ENCODE measurements at places on chromosomes 12 and 14.
A peak's percentile ranks its signal among the peaks of the same experiment; 100 is the strongest.

GRCh38 chr14:97921296-97921695, 1124.1 kb downstream of the VRK1 start:
- no peak for DNase-seq

DNA sequence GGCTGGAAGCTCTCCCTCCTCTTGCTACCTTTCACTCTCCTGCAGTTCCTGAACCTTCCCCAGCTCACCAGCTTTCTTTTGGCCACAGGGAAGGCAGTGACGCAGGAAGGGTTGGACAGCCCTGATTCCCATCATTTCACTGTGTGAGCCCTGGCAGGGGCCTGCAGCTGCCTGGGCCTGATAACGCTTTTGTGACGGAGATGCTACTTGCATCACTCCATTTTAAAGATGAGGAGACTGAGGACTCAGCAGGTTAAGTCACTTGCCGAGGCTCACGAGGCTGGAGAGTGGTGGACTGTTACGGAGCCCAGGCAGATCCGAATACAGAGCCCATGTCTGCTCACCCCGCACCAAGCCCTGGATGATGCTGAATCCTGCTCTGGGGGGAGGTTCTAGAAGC, 145.3 kb downstream of the RBM19 start:
- no peak for DNase-seq

DNA sequence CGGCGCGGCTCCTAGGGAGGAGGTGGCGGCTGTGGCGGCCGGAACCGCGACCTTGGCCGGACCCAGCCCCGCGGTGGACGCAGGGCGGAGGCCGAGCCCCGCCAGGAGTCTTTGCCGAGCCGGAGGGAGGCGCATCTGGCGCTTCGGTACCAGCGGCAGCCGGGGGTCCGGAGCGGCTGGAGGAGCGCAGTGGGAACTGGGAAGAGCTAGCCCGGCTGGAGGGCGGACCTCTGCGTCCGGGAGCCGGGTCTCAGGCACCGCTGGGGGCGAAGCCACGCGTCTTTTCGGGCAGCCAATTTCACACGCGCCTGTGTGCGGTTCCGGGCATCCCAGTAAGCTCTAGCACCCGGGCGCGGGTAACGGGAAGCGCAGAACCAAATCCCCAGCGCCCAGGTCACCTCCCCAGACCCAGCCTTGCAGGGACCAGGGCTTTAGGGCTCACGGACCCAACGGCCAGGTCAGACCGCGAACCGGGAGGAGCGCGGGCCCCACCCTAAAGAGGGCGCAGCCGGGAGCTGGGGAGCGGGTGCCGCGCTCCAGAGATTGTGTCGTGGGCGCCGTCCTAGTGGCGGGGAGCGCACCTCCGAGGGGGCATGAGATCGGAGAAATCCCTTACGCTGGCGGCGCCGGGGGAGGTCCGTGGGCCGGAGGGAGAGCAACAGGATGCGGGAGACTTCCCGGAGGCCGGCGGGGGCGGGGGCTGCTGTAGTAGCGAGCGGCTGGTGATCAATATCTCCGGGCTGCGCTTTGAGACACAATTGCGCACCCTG, 89.4 kb downstream of the GALNT8 start:
- peak; percentile 63 for DNase-seq

GRCh38 chr14:62939970-62940369, 105.3 kb downstream of the KCNH5 start:
- no peak for DNase-seq

DNA sequence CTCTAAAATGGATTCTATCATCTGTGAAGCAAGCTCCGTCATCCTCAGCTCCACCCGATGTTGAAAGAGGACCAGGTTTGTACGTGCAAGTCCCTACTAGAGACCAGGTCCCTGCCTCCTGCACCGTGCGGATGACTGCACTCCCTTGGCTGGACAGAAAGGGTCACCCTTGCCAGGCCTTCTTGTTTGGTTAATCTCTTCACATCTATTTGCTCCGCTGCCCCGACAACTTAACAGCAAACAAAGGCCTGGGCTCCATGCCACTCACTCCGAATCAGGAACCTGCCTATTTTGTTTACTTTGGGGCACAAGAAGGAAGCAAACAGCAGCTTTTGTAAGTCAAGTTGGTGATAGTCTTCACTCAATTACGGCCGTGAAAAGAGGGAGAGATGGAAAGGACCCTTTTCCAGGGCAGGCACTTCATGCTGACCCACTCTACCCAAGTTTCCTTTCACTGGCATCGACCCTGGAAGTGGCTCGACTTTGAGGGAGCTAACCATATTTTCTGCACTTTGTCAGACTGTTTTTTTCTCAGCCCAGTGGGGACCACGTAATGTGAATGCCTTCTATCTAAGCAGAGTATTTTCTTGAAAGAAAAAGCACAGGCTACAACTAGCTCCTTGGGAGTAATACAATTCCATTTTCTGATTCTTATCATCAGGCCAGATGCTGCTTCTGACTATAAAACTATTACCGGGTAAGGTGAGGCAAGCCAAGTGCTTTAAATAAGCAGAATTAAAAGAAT, 202.6 kb downstream of the FOXN3 start:
- DNase-seq: no peak

GRCh38 chr12:20411345-20411744, 43.0 kb downstream of the PDE3A start:
- DNase-seq: no peak

- DNase-seq: no peak
Measured at GRCh38 chr14:79248771-79249170, 962.5 kb downstream of the DIO2 start.

DNA sequence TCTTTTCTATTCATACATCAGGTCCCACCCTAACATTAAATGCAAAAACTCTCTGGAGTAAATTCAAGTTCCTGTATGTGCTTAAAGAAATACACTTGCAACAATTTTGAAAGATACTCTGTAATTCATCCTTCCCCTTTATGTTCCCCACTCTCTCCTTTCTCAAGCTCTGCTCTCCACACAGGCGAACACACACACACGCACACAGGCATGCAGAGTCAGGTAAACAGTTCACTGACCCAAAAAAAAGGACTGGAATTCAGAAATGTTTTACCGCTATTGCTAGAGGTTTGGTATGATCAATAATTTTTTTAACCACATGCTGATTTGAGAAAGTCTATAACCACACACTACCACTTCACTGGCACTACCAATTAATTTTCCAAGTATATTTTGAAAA, 152.4 kb upstream of the TMCC3 start:
- DNase-seq: no peak

DNA sequence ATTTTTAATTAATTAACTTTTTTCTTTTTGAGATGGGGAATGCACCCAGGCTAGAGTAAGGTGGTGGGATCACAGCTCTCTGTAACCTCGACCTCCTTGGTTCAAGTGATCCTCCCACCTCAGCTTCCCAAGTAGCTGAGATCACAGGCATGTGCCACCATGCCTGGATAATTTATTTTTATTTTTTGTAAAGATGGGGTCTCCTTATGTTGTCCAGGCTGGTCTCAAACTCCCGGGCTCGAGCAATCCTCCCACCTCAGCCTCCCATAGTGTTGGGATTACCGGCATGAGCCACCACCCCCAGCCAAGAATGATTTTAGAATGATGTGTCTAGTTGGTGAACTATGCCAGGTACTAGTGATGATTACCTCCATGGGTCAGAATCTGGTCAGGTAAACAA, 6.6 kb upstream of the LRP10 start:
- DNase-seq: no peak

- DNase-seq: no peak
Measured at GRCh38 chr12:112796067-112796466, 4.5 kb downstream of the RPH3A start.

GRCh38 chr12:122394626-122395194, 27.8 kb downstream of the CLIP1 start:
- no peak for DNase-seq

DNA sequence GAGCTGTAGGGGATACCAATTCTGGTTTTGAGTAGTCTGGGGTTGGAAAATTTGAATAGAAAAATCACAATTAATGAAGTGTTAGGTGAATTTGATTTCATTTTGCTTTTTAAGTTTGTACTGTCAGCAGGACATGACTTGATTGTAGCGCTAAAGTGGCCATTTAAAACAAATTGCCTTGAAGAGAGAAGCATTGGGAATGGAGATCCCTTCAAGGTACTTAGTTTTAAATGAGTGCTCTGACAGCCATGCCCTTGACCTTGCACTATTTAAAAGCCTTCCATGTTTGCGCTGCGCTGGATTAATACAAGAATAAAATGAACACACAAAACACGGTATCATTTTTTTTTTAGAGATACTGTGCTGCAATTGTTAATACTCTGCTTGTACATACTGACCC, 345.9 kb downstream of the NAV3 start:
- no peak for DNase-seq

GRCh38 chr12:61993734-61994345, 266.4 kb upstream of the USP15 start:
- no peak for DNase-seq

GRCh38 chr12:89678225-89678624, 30.4 kb downstream of the ATP2B1 start:
- DNase-seq: no peak

- DNase-seq: no peak
Measured at GRCh38 chr14:90519262-90519920, 122.6 kb downstream of the CALM1 start.

- DNase-seq: no peak
Measured at GRCh38 chr14:56581041-56581727, 1.6 kb downstream of the TMEM260 start.

GRCh38 chr12:58007875-58008274, 66.5 kb downstream of the ATP23 start:
- no peak for DNase-seq

GRCh38 chr12:112823582-112824149, 32.1 kb downstream of the RPH3A start:
- no peak for DNase-seq

DNA sequence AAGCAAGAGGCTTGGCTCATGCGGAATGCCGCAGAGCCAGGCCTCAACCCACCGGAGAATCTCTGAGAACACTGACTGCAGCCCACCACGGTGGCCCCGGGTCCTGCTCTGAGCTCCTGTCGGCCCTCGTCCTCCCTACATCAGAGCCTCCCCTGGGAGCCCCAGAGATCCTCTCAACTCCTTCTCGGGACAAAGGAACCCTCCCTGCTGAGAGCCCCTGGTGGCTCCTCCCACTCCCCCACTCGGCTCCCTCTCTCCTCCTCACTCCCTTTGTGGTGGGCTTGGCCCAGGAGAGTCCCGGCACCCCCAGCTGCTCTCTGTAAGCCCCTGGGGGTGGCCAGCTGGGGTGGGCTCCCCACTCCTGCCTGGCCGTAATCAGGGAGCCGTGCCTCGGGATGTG, 11.1 kb upstream of the INF2 start:
- no peak for DNase-seq

DNA sequence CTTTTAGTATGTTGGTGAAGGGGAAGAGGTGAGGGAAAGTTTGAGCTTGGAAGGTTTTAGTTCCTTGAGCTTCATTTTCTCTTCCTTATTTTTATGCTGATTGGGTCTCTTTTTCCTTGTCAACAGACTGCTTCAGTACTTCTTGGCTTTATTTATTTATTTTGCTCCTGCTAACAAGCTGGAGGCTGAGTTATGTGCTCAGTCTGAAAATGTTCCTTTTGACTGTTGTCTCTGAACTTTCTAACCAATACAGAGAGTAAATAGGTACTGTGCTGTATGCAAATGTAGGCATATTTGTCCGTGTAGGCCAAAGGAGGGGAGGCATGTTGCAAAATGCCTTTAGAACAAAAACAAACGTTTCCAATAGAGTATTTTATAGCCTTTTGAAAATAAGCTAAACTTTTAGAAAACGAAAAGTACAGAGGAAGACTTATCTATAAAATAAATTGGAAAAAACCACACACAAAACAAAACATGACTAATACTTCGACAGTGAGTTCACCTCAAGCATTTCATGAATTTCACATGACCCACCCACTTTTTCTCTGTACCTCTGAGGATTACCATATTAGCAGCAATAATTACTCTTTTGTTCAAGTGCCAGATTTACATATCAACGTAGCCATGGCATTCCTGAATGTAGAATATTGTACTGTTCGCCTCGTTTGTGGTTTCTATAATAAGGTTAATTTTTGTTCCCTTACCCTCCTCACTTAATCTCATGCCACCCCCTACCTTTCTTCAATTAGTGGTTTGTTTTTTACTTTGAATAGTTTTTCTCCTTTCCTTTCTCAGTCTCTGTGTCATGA, 4.7 kb upstream of the CREBL2 start:
- no peak for DNase-seq

DNA sequence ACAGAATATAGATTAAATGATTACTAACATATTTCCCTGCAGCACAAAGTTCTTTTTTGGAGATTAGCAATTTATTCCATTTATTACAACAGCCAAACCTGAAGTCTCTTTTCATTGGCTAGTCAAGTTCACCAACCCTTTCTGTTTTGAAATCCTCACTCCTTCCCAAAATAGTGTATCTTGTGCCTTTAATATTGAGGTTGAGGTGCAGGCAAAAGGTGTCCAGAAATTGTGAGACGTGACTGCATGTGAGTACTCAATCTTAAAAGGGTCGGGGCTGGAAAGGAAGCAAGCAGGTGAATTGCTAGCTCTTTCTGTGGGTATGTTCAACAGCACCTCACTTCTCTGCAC, 11.1 kb upstream of the FOXN3 start:
- no peak for DNase-seq

DNA sequence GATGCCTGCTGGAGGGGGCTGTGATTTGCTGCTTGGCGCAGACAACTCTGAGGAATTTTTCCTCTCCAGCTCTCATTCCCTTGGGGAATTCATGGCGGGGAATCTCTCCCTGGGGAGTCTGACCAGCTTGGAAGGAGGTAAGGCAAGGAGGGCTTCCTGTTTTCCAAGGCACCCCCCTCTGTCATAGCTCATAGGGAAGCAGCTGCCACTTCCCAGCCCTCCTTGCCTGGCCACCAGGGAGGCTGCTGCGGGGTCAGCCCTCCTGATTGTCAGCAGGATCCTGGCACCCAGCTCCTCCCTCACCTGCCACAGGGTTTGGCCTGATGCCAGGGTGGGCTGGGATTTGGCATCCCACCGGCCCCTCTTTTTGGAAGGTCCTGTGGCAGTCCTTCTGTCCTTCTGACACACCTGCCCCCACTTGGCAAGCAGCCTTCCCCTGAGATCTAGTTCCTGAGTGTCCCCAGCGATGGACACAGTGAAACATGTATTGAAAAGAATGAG, 74.9 kb downstream of the TSPAN9 start:
- DNase-seq: no peak

DNA sequence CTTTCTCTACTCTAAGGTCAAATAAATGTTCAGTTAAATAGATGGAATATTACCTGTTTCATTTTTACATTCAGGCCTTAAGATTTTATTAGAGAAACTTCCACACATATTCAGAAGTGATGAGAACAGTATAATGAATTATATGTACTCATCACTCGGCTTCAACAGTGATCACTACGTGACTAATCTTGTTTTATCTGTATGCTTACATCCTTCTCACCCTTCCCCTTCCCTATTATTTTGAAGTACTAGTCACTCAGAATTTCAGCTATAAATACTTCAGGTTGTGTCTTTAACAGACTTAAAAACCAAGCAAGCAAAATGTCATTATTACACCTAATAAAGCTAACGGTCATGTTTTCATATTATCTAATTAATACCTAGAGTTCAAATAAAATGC, 34.9 kb downstream of the ETV6 start:
- no peak for DNase-seq

- DNase-seq: no peak
Measured at GRCh38 chr12:51832354-51833107, 16.0 kb downstream of the FIGNL2 start.

GRCh38 chr12:70985850-70986249, 65.3 kb upstream of the PTPRR start:
- DNase-seq: no peak
